ENCODE measurements at places on chromosomes 6 and 20. TPM values are rescaled to one million over a fixed set of nuclear protein-coding genes. Genes with fewer than 3 reads are reported as not detected.

- H3K27ac ChIP-seq: no peak overlapping the region
- no peak for ATAC-seq
- H3K4me3 ChIP-seq: no peak overlapping the region
- no peaks in the 10 kb centered on the region for H3K4me1 ChIP-seq
- H3K36me3 ChIP-seq: no peaks in the 10 kb centered on the region
- H3K27me3 ChIP-seq: peaks cover 17% of the 10 kb centered on the region
Observed at GRCh38 chr6:12369781-12370262, 79.7 kb downstream of the EDN1 start.

DNA sequence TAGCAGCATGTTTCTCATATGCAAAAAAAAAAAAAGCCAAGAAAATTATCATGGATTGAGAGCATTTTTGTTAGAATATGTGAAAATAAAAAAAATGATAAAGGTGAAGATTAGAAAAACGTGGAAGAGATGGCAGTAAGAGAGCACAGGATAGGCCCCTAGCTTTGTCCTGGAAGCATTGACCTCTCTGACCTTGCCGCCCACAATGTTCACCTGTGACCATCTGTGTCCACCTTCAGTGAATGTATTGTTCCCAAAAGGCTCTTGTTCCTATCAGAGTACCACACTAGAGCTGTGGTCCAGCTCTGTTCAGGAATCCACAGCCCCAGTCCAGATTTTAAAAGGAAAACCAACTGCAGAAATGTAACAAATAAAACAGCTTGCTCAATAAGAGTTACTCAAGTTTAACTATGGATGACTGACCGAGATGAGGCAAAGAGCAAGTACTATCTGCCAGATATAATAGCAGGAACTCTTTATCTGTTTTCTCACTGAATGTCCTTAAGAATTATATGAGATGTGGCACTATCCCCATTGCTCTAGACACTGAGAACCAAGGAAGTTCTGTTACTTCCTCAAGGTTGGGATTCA, 287.7 kb upstream of the STXBP5 start:
- H3K27me3 ChIP-seq: peaks cover 15% of the 10 kb centered on the region
- no peak overlapping the region for H3K4me3 ChIP-seq
- H3K36me3 ChIP-seq: no peaks in the 10 kb centered on the region

DNA sequence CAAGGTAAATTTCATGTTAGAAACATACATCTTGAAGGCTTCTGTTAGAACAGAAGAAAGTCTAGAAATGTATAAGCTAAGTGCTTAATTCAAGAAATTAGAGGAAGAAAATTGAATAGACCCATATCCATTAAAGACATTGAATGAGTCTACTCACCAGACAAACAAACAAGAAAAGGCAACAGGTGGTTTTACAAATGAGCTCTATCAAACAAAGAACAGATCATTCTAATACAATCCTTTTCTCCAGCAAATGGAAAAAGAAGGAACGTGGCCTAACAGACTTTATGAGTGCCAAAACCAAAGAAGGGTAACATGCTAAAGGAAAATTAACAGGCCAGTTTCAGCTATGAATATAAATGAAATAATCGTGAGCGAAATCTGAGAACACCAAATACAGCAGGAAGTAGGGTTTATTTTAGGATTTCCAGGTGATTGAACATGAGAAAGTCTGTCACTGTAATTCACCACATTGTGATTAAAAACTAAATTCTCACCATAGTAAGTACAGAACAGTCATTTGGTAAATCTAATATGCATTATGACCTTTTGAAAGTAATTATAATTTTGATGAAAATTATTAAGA, 22.6 kb downstream of the MTHFD1L start:
- ATAC-seq: peak; percentile 51
- no peaks in the 10 kb centered on the region for H3K27me3 ChIP-seq
- H3K4me3 ChIP-seq: no peak overlapping the region

DNA sequence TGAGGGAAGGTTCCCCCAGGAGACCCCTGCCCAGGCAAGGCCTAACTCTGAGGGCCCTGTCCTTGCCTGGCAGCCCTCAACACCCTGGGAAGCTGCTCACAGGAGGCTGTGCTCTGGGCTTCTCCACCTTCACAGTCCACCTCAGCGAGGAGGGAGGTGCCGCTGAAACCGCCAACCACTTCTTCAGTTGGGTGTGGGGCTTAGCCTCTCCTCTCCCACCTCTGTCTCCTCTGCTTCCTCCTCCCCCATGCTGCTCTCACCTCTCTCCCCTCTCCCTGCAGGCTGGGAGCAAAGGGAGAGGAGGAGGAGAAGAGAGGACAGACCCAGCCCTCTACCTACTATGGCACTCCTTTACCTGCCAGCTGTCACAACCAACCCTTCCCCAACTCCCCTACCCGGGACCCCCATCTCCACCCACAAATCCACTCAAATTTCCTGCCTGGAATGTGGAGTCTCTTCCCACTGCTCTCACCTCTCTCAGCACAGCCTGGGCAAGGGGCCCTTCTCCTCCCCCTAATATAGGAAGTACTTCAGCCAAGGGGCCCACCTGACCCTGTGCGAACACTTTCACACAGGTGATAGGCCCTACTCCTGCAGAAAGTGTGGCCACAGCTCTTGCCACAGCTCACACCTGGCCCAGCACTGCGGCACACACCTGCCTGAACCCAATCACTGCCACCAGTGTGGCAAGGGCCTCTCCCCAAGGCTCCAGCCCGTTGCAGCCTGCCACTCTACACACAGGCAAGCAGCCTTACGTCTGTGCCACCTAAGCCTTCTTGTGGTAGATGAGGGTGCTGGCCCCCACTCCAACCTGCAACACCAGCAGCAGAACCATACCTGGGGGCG, 7.2 kb downstream of the RING1 start:
- no peak overlapping the region for H3K27ac ChIP-seq
- peaks cover 32% of the 10 kb centered on the region for H3K36me3 ChIP-seq
- H3K27me3 ChIP-seq: peaks cover 42% of the 10 kb centered on the region
- H3K4me3 ChIP-seq: no peak overlapping the region

- peaks cover 44% of the 10 kb centered on the region for H3K4me1 ChIP-seq
- peak overlapping the region; percentile 53 for H3K27ac ChIP-seq
- no peaks in the 10 kb centered on the region for H3K36me3 ChIP-seq
- H3K4me3 ChIP-seq: peak overlapping the region; percentile 56
- no peak for ATAC-seq
- H3K27me3 ChIP-seq: no peaks in the 10 kb centered on the region
Observed at GRCh38 chr6:125832391-125833117, 41.8 kb downstream of the NCOA7 start.

DNA sequence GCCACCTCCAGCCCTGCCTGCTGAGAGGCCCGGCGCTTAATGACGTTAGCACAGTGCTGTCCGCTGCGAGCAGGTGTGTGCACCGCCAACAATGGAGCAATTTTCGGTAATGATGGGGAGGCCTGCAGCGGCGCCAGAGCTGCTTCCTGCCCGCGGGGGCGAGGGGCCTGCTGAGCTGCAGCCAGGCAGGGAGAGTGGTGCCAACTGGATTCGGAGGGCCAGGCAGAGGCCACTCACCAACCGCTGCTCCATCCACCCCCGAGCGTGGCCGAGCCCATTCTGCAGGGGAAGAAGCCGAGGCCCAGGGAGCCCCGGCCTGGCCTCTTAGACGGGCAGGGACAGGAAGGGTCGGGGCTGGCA, 9.6 kb downstream of the HRH3 start:
- H3K36me3 ChIP-seq: no peaks in the 10 kb centered on the region
- ATAC-seq: no peak
- H3K27me3 ChIP-seq: no peaks in the 10 kb centered on the region
- H3K4me1 ChIP-seq: no peaks in the 10 kb centered on the region

GRCh38 chr6:42013134-42013516, 37.2 kb upstream of the TAF8 start:
- H3K4me3 ChIP-seq: peak overlapping the region; percentile 61
- peaks cover 63% of the 10 kb centered on the region for H3K36me3 ChIP-seq
- H3K27ac ChIP-seq: peak overlapping the region; percentile 73
- peak; percentile 79 for ATAC-seq
- H3K4me1 ChIP-seq: peaks cover 56% of the 10 kb centered on the region

GRCh38 chr6:140766999-140767398, 1365.7 kb upstream of the GJE1 start:
- no peaks in the 10 kb centered on the region for H3K36me3 ChIP-seq
- no peaks in the 10 kb centered on the region for H3K4me1 ChIP-seq
- H3K27me3 ChIP-seq: peaks cover 9% of the 10 kb centered on the region
- ATAC-seq: no peak

DNA sequence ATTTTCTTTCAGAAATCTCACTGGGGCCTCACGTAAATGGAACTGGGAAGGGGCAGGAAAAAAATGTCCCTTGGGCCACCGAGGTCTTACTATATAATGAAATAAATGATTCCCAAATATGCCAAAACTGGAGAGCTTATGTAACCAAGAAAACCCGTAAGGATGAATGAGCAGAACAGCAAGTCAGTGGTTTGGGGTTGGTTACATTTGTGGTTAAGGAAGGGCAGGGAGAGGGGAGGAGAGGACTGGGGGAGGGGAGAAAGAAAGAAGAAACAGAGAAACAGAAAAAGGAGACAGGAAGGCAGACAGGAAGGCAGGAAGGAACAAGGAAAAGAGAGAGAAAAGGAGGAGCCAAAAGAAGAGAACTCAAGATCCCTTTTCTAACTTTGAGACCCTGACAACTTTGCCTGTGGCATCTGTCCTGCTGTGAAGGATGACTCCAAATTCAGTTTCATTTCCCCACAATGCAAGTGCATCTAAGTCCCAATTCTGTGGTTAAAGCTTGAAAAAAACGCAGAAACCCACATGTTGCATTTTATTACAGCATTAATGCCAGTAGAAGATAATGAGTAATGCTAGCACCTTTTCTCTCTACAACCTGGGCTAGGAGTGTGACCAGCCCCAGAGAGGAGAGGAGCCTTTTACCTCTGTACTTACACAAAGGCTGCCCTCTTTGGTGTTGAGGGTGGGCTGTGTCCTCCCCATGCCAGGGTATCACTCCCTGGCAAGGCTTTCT, 10.8 kb upstream of the ARMC2 start:
- H3K27me3 ChIP-seq: no peaks in the 10 kb centered on the region
- H3K4me3 ChIP-seq: peak overlapping the region; percentile 6
- H3K27ac ChIP-seq: peak overlapping the region; percentile 41
- peaks cover 15% of the 10 kb centered on the region for H3K4me1 ChIP-seq
- no peaks in the 10 kb centered on the region for H3K36me3 ChIP-seq

- peaks cover 54% of the 10 kb centered on the region for H3K36me3 ChIP-seq
- no peaks in the 10 kb centered on the region for H3K27me3 ChIP-seq
- H3K4me1 ChIP-seq: peaks cover 17% of the 10 kb centered on the region
- H3K27ac ChIP-seq: no peak overlapping the region
Observed at GRCh38 chr6:4901386-4902061, 102.3 kb downstream of the RPP40 start.

DNA sequence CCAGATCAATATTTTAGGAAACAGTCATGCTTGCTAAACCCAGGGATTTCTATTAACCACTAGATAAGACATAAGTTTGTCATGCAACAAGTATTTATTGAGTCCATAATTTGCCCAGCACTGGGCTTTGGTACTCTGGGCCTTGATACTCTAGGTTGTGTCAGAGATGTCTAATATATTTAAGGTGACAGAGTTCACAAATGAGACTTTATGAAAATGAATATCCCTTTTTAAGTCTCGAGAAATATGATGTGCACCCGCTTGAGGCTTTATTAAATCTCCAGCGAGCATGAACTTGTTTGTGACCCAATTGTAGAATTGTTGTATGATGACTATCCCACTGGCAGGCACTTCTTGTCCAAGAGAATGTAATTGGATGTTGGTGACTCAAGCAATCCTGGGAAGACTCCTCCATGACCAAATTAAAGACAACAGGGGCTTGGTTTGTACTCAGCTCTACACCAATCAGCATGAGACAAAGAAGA, 109.2 kb downstream of the ESR1 start:
- no peak overlapping the region for H3K4me3 ChIP-seq
- H3K36me3 ChIP-seq: no peaks in the 10 kb centered on the region
- no peak for ATAC-seq
- H3K4me1 ChIP-seq: no peaks in the 10 kb centered on the region
- H3K27me3 ChIP-seq: peaks cover 4% of the 10 kb centered on the region
- H3K27ac ChIP-seq: no peak overlapping the region

DNA sequence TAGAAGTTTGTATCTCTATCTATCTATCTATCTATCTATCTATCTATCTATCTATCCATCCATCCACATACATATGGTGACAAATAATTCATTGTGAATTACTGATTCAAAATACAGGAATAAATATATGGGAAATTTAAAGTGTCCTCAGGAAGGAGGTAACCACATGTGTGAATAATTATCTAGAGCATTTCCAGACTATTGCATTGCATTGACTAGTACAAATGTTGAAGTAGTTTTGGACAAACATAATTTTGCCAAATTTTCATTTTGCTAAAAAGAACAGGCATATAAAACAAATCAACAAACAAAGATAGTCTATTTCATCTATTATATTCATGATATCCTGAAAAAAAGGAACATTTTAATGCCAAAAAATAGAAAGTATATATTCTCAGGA, 192.7 kb downstream of the UTRN start:
- H3K36me3 ChIP-seq: peaks cover 85% of the 10 kb centered on the region
- no peak for ATAC-seq
- no peak overlapping the region for H3K4me3 ChIP-seq

GRCh38 chr6:118203545-118203944, 296.5 kb downstream of the SLC35F1 start:
- H3K4me1 ChIP-seq: no peaks in the 10 kb centered on the region
- H3K27me3 ChIP-seq: no peaks in the 10 kb centered on the region
- H3K4me3 ChIP-seq: no peak overlapping the region
- H3K36me3 ChIP-seq: no peaks in the 10 kb centered on the region
- H3K27ac ChIP-seq: no peak overlapping the region
- ATAC-seq: no peak

DNA sequence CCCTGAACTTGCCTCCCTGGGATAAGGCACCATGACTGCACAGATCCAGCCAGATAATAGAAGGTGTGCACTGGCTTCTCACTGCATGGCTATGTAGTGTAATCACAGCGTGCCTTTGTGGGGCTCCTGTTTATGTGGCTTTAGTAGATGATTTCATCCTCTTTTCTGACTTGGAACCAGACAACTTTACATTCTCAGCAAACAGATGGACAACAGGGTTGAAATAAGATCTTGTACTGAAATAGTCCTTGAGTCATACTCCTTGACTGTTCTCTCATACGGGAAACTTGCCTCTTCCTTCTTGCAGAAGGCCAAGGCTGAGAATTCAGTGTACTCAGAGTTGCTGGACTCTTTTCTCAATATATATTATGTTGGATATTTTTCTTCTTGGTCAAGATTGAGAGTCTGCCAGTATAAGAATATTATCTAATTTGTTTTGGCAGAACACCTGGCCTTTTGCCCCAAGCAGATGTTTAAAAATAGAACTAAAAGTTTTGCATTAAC, 25.0 kb upstream of the RNF144B start:
- no peak overlapping the region for H3K4me3 ChIP-seq
- H3K4me1 ChIP-seq: no peaks in the 10 kb centered on the region
- no peaks in the 10 kb centered on the region for H3K36me3 ChIP-seq

The LKAAEAR1 gene
- total RNA-seq: 0.71 TPM

The HMGA1 gene
- 203 TPM for total RNA-seq

The ZBTB46 gene
- total RNA-seq: 0.54 TPM

The TFAP2C gene
- total RNA-seq: not detected

The GNAS-AS1 gene
- 1.0 TPM for total RNA-seq

The TMEM170B gene
- 0.69 TPM for total RNA-seq

The FNDC11 gene
- 0.40 TPM for total RNA-seq

The FAM83B gene
- total RNA-seq: not detected
